ENCODE measurements at places on chromosomes 1 and 21. TPM values are rescaled to one million over a fixed set of nuclear protein-coding genes. Genes with fewer than 3 reads are reported as not detected.

Gene IGSF9
- 19.4 TPM for total RNA-seq

Gene SLC9C2
- not detected for total RNA-seq

Gene CDCP2
- 0.07 TPM for total RNA-seq

Gene BCL2L15
- 0.30 TPM for total RNA-seq

- H3K4me1 ChIP-seq, result no peaks in the 10 kb centered on the region
- H3K27me3 ChIP-seq, result no peaks in the 10 kb centered on the region
- no peak for DNase-seq
- H3K36me3 ChIP-seq, result no peaks in the 10 kb centered on the region
These were observed 23.6 kb upstream of the MARK1 start for GRCh38 chr1:220504329-220504728.

GRCh38 chr1:55318116-55318817 is 103.1 kb upstream of the USP24 start:
- DNase-seq, result no peak
- peaks cover 13% of the 10 kb centered on the region for H3K4me1 ChIP-seq
- no peak overlapping the region for H3K4me3 ChIP-seq
- H3K36me3 ChIP-seq, result no peaks in the 10 kb centered on the region
- H3K27me3 ChIP-seq, result 0 out of 2 replicates have a peak, but pooled peaks cover 3% of the 10 kb centered on the region
- no peak overlapping the region for H3K27ac ChIP-seq

- no peak overlapping the region for H3K4me3 ChIP-seq
- DNase-seq, result no peak
- H3K36me3 ChIP-seq, result no peaks in the 10 kb centered on the region
- H3K4me1 ChIP-seq, result peaks cover 8% of the 10 kb centered on the region
- H3K27ac ChIP-seq, result no peak overlapping the region
These were observed 12.0 kb downstream of the TRPM2 start for GRCh38 chr21:44365251-44365966.

GRCh38 chr21:25710550-25710949 is 24.2 kb downstream of the ATP5PF start:
- no peak for DNase-seq
- peaks cover 5% of the 10 kb centered on the region for H3K4me1 ChIP-seq
- H3K36me3 ChIP-seq, result no peaks in the 10 kb centered on the region
- H3K27me3 ChIP-seq, result no peaks in the 10 kb centered on the region
- H3K4me3 ChIP-seq, result no peak overlapping the region
- no peak overlapping the region for H3K27ac ChIP-seq

- peaks cover 12% of the 10 kb centered on the region for H3K4me1 ChIP-seq
- no peak overlapping the region for H3K4me3 ChIP-seq
- H3K27ac ChIP-seq, result no peak overlapping the region
- DNase-seq, result no peak
- no peaks in the 10 kb centered on the region for H3K27me3 ChIP-seq
These were observed 131.8 kb downstream of the CTH start for GRCh38 chr1:70542856-70543255.

GRCh38 chr1:36857754-36858153 is 176.6 kb downstream of the GRIK3 start:
- H3K27ac ChIP-seq, result no peak overlapping the region
- H3K4me1 ChIP-seq, result peaks cover 35% of the 10 kb centered on the region
- DNase-seq, result no peak
- H3K27me3 ChIP-seq, result peaks cover 3% of the 10 kb centered on the region
- no peaks in the 10 kb centered on the region for H3K36me3 ChIP-seq
- H3K4me3 ChIP-seq, result no peak overlapping the region
